ENCODE measurements at places on chromosomes 7 and 10.

DNA sequence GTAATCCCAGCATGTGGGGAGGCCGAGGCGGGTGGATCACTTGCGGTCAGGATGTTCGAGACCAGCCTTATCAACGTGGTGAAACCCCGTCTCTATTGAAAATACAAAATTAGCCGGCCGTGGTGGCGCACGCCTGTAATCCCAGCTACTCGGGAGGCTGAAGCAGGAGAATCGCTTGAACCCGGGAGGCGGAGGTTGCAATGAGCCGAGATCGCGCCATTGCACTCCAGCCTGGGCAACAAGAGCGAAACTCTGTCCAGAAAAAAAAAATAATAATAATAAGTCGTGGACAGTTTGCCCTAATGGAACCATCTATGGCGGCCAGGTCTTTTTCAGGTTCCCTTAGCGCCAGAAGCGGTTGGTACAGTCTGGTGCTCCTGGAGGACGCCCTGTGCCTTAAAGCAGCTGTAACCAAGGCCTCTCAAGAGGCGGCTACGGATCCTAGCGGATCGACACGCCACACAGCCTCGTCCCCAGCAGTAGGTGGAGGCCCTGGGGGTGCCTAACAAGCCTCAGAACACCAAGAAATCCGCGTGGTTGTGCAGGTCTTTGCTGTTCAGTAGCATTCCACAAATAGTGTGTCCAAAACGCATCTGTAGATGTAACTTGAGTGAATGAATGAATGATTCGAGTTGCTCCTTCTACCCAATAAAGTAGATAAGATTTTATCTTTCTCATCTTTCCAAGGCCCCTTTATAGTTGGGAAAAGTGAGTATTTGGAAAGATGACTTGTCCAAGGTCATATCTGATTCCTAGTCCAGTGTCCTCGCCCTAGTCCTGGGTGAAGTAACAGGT is 982 bp downstream of the PGAM1 start:
- DNase-seq, result no peak

DNA sequence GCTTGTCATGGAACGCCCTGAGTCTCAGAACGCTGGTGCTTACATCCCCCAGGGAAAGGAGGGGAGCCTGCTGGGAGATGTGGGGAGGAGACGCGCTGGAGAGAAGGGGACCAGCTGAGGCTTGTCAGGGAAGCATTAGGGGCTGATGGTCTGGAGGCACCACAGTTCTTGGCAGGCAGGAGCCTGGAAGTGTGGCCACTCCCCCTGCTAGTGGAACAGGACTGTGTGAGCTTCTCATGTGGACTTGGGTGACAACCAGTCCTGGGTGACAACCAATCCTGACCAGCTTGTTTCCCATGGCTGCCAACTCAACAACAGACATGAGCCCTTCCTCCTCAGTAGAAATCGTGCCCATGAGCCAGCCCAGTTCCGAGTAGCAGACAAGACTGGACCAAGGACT is 87.8 kb downstream of the SPDYE5 start:
- no peak for DNase-seq

DNA sequence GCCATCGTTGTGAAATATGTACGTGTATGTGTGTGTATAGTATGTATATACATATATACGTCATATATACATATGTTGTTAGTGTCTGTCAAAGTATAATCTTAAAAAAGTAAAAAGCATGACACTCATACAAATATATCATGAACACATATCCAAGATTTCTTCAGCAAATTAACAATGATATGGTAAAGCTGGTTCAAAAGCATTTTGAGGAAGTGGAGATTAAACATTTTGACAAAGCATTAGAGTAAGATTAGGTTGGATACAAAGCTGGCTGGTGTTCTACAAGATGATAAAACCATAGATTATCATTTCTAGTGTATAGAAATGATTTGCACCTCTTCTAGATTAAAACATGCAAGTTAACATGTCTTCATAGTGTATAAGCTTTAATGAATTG is 771 bp upstream of the NUDCD3 start:
- DNase-seq, result no peak

GRCh38 chr7:142088022-142088714 is 23.4 kb upstream of the MGAM2 start:
- no peak for DNase-seq

DNA sequence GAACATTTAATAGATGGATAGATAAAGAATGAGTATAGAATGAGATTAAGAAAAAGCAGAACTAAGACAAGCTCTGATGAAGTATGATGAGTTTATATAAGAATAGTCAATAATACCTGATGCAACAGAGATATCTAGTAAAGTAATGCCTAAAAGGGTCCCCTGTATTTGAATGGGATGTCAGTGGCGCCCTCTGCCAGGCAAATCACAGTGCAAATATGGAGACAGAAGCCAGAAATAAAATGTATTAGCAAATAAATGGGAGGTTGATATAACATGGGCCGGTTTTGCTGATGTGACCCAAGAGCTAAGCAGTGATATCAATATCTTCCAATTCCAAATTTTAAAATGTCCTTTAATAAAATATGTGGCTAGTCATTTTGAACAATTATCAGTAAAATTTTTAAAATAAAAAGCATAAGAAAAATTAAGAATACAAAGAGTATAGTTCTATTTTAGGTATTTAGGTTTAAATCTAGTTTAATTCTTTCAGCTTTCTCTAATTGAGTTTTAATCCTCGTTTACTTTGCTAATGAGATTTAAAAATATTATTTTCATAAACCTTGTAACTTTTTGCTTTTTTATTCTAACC is 62.6 kb downstream of the ADK start:
- DNase-seq, result peak; percentile 12

- DNase-seq, result no peak
Measured at GRCh38 chr7:113207441-113207840, 89.1 kb upstream of the SMIM30 start.

DNA sequence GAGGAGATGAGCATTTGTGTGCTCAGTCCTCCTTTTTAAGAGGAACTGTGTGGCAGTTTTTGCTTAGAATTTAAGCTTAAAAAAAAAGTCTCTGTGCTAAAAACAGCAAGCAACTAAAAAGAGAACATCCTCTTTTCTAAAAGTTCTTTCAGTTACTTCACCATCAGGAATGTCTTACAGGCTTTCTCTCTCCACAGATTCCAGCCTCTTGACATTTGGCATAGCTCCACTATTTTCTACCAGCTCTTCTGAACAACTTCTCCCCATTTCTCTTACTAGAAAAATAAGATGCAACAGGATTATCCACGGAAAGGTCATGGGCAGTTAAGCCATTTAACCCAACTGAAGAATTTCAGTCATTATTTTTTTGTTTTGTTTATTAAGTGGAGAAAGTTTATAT is 13.2 kb downstream of the PCLO start:
- DNase-seq, result no peak

DNA sequence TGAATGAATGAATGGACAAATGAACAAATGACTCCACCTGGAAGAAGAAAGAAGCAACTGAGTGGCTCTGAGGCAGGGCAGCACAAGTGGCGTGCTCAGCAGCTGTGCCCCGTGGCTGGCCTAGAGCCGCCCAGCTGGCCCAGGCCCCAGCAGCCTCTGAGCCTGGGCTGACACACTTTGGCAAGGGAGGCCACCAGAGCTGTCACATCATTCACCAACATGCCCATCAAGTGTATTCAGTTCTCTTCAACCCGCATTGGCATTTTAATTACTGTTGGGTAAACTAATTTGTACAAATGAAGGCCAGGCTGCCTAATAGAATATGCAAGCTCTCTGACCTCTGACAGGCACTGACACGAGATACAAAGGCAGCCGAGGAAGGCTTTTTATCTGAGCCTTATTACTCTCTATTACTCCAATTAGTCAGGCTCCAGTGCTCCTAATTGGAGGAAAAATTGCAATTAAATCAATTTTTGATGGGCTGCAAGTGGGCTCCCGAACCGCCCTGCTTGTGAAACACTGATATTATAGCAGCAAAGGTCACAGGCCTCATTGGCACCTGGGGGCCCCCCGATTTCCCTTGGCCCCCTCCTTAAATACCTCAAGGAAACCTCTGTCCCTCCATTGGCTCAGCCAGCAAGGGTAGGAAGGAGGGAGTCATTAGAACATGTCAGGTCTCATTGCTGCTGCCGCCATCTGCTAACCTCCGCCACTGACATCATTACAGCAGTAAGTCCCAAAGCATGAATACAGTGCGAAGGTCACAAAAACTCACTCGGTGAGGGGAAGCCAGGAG is 41.9 kb downstream of the DPCD start:
- no peak for DNase-seq

DNA sequence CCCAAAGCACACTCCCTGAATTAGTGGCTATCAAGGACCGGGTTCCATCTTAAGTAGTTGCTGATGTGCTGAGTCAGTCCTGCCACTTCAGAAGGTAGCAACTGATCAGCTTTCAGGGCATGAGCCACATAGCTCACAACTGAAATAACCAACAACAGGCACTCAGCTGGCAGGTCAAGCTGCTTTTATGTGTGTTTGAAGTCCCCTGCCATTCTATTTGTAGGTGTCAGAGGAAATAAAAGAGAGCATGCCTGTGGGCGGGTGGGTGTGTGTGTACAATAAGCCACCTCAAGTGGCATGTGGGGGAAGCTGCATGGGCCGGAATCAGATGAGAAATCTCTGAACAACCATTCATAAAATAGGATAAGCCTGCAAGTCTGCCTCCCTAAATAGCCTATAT is 114.3 kb upstream of the YAE1 start:
- DNase-seq, result no peak

DNA sequence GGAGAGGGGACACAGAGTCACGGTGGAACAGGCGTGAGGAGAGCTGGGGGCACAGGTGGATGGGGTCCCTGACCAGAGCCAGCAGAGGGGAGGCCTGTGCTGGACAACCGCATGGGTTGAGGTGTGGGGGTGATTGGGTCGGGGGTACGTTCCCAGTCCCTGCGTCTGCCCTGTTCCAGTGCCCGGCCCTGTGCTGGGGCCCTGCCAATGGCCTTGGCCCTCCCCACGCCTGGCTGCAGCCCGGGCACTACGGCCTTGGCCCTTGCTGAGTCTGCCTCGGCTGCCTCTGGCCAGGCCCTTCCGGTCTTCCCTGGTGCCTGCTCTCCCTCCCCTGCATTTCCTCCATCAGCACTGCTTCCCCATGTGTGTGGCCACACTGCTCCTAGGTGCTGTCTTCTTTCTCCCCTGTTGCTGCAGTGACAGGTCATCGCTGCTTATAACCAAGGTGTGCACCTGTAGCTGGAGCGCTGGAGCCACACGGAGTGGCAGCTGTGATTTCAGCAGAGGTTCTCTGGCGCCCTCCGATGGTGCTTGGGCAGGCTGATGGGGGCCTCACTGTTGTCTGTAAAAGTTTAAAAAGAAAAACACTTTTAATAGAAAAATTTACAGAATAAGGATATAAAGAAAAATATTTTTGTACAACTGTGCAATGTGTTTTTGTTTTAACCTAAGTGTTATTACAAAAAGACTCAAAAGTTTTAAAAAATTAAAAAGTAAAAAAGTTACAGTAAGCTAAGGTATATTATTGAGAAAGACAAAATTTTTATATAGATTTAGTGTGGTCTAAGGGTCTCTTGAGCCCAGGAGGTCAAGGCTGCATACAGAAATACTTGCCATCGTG is 45.2 kb upstream of the BHLHA15 start:
- DNase-seq, result peak; percentile 43

- DNase-seq, result no peak
Measured at GRCh38 chr10:31602541-31603234, 283.7 kb downstream of the ZEB1 start.

GRCh38 chr10:118729641-118730258 is 25.0 kb downstream of the CACUL1 start:
- no peak for DNase-seq

DNA sequence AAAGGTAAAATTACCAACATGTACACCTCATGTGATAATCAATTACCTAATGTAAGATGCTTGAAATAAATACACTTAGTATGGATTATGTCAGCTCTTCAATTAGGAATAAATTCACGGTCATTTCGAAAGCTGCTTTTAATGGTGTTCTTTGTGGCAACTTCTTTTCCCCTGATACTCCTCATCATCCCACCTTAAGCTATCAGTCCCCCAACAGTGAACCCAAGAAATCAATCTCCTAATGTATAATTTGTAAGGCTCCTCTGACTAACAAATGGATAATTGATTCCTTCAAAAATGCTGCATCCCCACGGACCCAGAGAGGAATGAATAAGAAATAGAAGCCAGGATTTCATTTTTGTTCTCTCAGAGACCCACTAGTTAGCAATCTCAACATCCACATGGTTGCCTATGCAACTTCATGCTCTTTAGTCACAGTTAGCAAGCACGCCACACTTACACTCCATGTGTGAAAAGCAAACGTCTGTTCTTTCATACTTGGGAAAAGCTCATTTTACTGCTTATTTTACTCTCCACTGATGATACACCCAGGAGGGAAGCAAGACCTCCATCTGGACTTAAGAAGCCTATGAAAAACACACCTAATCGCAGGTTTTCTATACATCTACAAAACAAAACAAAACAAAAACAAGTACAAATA is 70.1 kb downstream of the VPS41 start:
- no peak for DNase-seq

GRCh38 chr7:37031571-37032257 is 307.4 kb upstream of the AOAH start:
- peak; percentile 27 for DNase-seq

DNA sequence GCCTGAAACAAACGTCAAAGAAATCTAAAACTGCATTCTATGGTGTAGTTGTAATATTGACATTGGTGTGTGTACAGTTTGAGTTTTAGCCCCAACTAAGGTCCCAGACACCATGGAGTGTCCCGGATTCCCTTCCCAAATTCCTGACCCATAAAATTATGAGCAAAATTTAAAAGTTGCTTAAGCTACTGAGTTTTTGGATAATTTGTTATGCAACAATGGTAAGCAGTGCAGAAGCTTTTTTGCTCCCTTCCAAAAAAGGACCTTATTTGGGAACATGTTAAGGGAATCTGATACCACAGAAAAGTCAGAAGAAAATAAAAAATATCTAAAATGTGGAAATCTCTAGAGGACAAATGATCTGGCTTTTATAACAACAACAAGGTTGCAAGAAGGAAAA is 63.3 kb upstream of the KMT2E start:
- DNase-seq, result no peak

GRCh38 chr10:31977440-31978155 is 49.0 kb upstream of the ARHGAP12 start:
- DNase-seq, result no peak

GRCh38 chr7:140458916-140459315 is 20.4 kb downstream of the MKRN1 start:
- no peak for DNase-seq

- no peak for DNase-seq
Measured at GRCh38 chr7:130430841-130431666, 9.8 kb downstream of the CEP41 start.

GRCh38 chr7:22563032-22563501 is 63.1 kb upstream of the STEAP1B start:
- DNase-seq, result no peak

DNA sequence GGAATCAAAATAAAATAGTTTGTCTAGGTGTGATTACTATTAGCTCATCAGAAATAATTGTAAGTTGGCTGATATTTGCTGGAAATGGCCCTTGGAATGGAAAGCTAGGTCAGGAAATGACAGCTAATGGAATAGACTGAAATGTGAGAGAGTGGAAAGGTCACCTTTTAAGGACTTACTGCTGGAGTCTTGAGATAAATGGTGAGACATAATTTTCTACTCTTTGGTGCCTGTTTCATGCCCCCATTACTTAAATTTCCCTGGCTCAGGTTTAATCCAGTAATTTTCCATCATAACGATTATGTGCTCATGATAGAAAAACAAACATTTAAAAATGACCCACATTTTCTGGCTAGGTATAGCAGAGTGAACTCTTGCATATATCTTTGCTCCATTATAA is 123.6 kb downstream of the ADAM22 start:
- DNase-seq, result no peak

Data from activated T-cell treated with anti-CD3 and anti-CD28 coated beads for 48 hours (primary cell).